Heart left ventricle (tissue), 16 donors: ENCODE measurements at places on chromosomes 12 and 14.

DNA sequence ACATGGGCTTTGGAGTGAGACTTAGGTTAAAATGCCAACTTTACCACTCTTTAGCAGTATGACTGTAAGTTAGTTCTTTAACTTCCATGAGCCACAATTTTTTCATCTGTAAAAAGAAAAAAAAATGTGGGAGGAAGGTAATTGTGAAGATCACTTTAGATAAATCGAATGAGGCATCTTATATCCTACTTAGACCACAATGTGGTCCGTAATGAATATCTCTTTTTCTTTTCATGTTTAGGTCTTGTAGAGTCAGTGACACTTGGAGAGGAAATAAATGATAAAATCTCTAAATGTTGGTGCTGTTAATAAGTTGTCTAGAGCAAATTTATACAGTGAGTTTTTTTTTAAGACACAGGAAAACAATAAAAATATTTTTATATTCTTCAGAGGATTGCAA is 34.3 kb downstream of the RGS6 start:
- no peak for DNase-seq

- DNase-seq, result no peak
Measured at GRCh38 chr14:75449696-75450095, 21.9 kb downstream of the JDP2 start.

GRCh38 chr14:69055999-69056788 is 77.1 kb upstream of the ACTN1 start:
- DNase-seq, result no peak

DNA sequence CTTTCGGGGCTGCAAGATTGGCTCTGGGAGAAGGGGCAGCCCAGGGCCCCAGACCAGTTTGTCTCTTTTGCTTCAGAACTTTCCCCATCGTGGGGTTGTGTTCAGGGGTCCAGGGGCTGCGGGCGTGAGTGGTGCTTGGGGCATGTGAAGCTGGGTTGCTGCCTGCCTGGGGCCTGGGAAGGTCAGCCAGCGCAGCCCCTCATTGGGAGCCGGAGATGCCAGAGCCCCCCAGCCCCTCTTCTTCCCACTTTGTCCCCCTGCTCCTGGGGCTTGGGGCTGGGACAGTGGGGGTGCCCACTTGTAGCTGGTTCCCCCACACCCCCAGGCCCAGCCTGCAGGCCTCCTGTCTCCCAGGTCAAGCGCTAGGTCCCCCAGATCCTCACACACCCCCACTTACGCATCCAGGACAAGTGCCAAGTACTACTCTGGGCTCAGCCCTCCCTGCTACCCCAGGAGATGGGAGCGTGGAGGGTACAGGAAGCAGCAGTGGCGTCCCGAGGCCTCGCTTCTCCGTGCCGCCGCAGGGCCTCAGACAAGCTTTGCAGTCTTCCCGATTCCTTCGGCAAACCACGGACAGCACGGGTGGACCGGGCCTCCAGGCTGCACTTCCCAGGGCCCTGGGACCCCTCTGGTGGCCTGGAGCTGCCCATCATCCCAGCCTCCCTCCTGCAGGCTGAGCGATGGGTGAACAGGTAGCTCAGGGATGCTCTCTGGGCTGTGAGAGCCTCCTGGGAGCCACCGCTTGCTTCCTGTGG is 41.5 kb downstream of the PACS2 start:
- DNase-seq, result no peak

- no peak for DNase-seq
Measured at GRCh38 chr12:89185889-89186288, 166.4 kb downstream of the DUSP6 start.

DNA sequence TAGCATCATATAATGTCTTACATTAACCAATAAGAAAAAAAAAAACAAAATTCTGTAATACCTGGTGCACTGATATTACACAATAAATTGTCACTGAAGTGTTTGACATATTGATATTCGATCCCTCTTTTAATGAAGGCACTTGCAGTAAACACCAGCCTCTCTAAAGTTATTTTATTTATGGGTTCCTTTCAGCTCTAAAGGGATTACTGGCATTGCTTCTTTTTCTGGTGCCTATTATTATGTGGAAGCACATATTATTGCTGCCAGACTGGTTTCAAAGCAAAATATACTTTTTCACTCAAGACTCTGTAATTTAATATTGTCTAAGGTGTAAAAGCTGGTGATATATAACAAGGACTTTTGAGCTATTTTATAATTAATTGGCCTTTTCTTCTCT is 1090.5 kb downstream of the TRHDE start:
- DNase-seq, result no peak

- no peak for DNase-seq
Measured at GRCh38 chr12:99389751-99390150, 257.8 kb upstream of the GARIN6 start.

DNA sequence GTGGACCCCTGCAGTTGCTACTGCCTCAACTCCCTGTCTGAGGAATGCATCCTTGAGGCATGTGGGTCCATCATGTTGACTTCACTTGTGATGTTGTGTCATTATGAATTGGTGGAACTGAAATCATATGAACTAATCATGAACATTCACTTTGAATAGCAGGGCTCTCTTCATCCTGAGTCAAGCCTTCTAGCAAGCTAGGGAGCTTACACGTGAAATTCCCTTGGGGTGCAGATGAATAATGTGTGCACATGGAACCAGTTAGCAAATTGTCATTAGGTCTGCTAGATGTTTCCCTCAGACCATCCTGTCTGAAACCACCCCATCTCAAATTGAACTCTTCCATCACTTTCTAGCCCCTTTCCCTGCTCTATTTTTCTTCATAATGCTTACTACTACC is 3.6 kb downstream of the COQ6 start:
- no peak for DNase-seq
